Activated T-cell treated with anti-CD3 and anti-CD28 coated beads, Interleukin-2, amount 50 U/mL, for 72 hours (primary cell): ENCODE measurements at places on chromosomes 13 and 19. TPM values are rescaled to one million over a fixed set of nuclear protein-coding genes. Genes with fewer than 3 reads are reported as not detected.

GRCh38 chr13:51034906-51035305 is 76.2 kb downstream of the C13orf42 start:
- H3K27me3 ChIP-seq, result peaks cover under 1% of the 10 kb centered on the region
- no peak for DNase-seq
- H3K27ac ChIP-seq, result no peak overlapping the region
- H3K4me1 ChIP-seq, result peaks cover 6% of the 10 kb centered on the region

- no peak overlapping the region for H3K4me3 ChIP-seq
- H3K36me3 ChIP-seq, result peaks cover 27% of the 10 kb centered on the region
- no peak overlapping the region for H3K27ac ChIP-seq
- no peaks in the 10 kb centered on the region for H3K27me3 ChIP-seq
- no peak for DNase-seq
Measured at GRCh38 chr19:33118643-33119042, 13.3 kb upstream of the WDR88 start.

GRCh38 chr19:33634361-33635091 is 12.8 kb downstream of the CHST8 start:
- peaks cover 1% of the 10 kb centered on the region for H3K36me3 ChIP-seq
- H3K4me3 ChIP-seq, result no peak overlapping the region
- DNase-seq, result no peak
- H3K27me3 ChIP-seq, result peaks cover 15% of the 10 kb centered on the region

DNA sequence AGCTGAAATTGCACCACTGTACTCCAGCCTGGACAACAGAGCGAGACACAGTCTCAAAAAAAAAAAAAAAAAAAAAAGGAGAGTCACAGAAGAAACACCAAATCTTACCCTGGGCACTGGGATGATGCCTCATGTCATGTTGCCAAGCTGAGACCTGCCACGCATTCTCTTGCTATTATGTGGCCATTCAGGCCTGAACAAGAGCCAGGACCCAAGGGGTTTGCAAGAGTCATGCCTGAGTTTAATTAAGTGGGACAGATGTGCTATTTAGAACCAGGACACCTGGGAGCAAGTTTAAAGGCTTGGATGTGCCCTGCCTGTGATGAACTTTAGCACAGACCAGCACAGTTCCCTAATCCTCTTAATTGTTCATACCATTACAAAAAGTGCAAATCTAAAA is 9.8 kb downstream of the PNMA8A start:
- DNase-seq, result no peak
- peaks cover 2% of the 10 kb centered on the region for H3K4me1 ChIP-seq
- H3K4me3 ChIP-seq, result no peak overlapping the region
- H3K36me3 ChIP-seq, result no peaks in the 10 kb centered on the region

DNA sequence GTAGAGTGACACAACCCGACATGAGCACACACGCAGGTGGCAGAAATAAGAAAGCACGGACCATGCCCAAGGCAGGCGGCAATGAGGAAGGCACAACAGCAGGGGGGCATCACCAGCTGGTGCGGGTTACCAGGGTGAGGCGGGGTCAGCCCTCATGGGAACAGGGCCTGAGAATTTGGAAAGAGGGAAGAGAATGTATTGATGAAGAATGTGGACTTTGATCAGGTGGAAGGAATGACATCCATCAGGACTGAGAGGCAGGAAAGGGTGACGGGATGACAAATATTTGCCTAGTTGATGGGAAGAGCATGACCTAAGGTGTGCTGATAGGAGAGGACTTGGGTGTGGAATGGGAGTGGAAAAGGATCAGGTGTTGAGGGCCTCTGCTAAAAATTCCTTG is 177.5 kb downstream of the ABCC4 start:
- H3K27ac ChIP-seq, result no peak overlapping the region
- H3K4me1 ChIP-seq, result peaks cover 18% of the 10 kb centered on the region
- H3K4me3 ChIP-seq, result no peak overlapping the region

- no peak for DNase-seq
- H3K4me3 ChIP-seq, result no peak overlapping the region
- peaks cover 4% of the 10 kb centered on the region for H3K27me3 ChIP-seq
Measured at GRCh38 chr13:102484329-102484728, 82.5 kb upstream of the FGF14 start.

GRCh38 chr19:35090506-35091214 is 25.0 kb upstream of the FXYD3 start:
- no peaks in the 10 kb centered on the region for H3K4me1 ChIP-seq
- peak; percentile 48 for DNase-seq
- no peaks in the 10 kb centered on the region for H3K36me3 ChIP-seq

DNA sequence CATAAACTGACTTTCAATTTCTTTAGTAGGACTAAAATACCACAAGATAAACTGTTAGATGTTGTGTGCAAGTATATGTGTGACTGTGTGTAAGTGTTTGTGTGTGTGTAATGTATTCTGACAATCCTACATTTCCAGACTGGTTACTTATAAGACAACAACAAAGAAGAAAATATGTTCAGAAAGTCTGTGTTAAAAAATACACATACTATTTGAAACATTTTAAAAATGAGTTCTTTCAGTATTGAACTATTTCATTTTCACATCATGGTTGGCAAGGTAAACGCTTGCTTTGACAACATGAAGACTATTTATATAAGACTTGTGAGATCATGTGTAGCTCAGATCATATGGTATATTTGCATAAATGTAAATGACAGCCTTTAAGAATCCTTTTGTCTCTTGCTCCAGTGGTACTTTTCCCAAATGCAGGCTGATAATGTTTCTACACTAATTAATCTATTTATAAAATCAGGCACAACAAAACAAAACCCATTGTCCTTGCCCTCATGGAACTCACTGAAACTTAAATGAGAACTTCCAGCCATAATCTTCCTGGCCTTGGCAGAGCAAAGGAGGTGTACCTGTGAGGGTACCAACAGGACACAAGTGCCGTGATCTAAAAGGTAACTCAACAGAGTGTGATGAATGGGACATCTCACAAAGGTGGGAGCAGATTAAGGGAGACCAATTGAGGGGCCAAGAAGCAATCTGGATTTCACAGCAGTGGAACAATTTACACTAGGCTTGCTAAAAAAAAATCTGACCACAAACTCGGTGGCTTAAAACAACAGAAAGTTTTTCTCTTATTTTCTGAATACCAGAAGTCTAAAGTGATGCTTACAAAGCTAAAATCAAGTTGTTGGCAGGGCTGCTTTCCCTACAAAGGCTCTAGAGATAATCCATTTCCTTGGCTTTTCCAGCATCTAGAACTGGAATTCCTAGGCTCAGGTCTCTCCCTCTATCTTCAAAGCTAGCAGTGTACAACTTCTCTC is 349.0 kb downstream of the TBC1D4 start:
- no peak for DNase-seq
- H3K36me3 ChIP-seq, result no peaks in the 10 kb centered on the region
- no peak overlapping the region for H3K27ac ChIP-seq
- no peaks in the 10 kb centered on the region for H3K4me1 ChIP-seq
- H3K4me3 ChIP-seq, result no peak overlapping the region

Gene KCNN4
- total RNA-seq, result 91.6 TPM
